ENCODE measurements at places on chromosomes 3 and 15.

GRCh38 chr3:71681224-71681668 is 44.0 kb downstream of the EIF4E3 start:
- peak; percentile 53 for DNase-seq

DNA sequence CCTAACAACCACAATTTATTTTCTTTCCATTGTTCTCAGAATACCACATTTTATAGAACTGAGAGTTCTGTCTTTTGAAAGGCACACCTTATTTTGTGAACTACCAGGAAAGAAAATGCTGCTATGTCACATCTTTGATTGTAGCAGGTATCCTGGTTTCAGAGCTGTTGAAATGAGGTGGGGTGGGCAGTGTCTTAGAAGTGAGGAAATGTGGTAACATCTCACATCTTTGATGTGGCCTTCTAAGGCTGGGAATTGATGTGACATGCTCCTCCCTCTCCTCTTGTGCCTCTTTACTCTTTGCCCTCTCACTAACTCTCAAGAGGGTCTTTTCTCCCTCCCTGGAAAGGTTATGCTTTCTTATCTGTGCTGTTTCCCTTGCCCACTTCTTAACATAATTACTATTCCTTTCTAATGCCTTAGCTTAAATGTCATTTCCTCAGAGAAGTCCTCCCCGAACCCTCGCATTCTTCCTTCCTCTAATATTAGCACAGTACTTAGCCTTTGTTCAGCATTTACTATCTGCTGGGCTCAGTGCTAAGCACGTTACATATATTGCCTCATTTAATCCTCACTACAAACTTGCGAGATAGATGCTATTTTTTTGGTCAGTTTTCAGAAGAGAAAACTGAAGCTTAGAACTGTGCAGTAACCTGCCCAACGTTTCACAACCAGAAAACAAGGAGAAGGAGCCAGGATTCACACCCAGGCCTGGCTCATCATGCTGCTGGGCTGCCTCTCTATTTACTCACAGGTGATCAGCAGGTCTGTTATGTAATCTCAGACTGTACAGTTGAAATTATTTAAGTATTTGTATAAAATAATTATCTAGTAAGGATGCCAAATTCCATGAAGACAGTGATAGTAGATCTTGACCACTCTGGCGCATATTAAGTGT is 24.0 kb upstream of the SPTSSB start:
- DNase-seq = no peak

DNA sequence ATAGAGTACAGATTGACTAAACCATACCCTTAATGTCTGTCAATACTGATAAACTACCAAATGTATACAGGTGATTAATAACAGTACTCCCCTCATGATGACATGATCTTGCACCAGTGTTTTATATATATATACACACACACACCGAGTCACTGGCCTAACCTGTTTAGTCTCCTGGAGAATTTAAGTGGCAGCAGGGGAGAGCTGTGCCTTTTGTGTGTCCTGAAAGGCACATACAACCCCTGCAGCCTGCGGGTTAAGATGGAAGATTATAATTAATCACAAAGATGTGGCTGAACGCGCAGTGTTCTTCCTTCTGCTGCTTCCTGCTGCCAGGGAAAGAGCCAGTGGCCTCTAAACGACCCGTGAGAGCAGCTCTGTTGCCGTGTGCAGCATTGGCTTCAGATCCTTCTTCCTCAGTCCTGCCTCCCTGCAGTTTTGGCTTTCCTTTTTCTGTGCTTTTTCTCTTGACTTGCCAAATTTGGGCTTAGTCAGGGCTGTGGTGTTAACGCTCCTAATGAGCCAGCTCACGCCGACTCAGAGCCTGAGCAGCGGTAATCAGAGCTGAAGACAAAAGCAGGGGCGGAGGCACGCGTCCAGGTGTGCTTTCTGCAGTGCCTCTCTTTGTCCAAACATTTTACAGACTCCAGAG is 42.5 kb upstream of the UBE3A start:
- DNase-seq = peak; percentile 31

DNA sequence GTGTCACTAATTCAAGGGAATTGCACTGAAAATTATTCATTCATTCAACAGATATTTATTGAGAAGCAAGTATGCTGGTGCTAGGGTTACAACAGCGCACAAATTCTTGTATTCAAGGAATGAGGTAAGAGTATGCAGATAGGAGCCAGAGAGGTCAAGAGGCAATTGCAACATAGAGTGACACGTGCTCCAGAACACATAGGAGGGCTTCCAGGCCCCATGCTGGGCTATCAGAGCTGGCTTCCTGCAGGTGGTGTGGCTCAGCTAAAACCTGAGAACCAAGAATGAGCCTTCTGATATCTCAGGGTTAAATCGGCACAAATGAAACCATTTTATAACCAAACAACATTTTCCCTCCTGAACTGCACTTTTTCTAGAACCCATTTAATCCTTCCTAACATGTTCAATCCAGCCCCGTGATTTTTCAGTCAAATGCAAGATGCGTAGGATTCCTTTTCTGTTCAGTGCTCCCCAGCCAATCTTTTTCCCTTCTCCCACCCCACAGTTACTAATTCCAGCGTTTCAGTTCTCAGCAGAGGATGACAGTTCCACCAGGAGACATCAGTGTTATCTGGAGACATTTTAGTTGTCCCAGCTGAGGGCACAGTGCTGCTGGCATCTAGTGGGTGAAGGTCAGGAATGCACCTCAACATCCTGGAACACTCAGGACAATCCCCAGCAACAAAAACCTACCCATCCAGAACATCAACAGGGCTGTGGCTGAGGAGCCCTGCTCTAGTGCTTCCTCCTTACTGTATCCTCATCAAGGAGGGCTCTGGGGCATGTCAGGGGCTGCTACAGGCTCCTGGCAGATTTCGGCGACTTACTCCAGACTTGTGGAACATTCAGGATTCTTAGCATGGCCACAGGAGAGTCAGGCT is 13.1 kb downstream of the CCR5AS start:
- DNase-seq = peak; percentile 34

- peak; percentile 19 for DNase-seq
These were observed 277.6 kb upstream of the NAALADL2 start for GRCh38 chr3:174581558-174581957.

GRCh38 chr15:81002009-81002330 is 1.2 kb downstream of the TLNRD1 start:
- no peak for DNase-seq

- DNase-seq = no peak
These were observed 7.5 kb downstream of the EXOSC7 start for GRCh38 chr3:44983484-44983941.

GRCh38 chr3:71785532-71786216 is 726 bp upstream of the PROK2 start:
- DNase-seq = no peak

DNA sequence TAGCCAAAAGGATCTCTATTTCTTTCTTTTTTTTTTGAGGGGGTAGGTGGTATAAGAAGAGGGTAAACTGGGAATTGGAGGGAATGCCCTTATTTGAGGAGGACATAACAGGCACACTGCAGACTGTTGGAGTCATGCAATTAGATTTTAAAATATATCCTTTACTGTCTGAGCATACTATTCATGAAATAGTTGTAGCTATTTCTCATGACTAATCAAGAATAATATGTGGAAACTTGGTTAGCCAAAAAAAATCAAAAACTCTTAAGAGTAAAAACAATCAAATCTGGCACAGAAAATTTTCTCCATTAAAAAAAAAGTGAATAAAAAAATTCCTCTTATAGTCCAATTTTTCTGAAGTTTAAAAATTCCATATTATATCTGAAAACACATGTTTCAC is 174.9 kb downstream of the SCAPER start:
- DNase-seq = no peak

DNA sequence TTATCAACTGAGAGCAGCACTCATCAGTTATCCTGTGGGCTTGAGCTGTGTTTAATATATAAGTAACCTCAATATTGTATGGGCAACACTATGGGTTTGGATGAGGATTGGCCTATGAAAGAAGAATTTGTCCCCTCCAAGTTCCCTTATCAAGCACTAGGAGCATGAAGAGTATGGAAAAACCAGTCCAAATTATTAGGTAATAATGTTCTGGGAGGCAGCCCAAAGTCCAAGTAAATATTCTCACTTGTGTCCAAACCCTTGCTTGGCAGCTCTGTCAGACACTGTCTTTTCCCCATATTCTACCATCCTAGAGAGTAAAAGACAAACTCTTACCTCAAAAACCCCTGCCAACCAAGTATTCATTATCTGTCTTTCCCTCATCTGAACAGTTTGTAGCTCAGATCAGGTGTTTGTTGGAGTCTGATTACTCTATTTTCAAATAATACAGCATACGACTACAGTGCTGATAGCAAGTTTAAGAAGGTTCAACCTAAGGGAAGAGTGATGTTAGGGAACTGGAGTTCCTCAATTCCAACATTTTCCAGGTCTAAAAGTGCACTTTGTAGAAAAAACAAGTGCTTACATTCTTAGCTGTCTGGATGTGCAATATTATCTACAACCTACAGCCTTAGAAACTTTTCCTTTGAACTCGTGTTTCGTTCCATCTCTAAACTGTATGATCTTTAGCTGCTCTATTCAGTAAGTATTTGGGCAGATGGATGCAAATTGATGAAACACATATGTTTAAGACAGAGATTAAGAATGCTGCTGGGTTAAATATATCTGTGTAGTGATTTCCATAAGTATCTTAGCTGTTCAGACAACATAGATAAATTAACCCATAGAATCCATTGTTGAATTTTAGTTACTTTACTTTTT is 89.7 kb upstream of the PHLDB2 start:
- no peak for DNase-seq

- peak; percentile 98 for DNase-seq
These were observed 62.6 kb downstream of the SMAD3 start for GRCh38 chr15:67127965-67128364.

- peak; percentile 14 for DNase-seq
These were observed 61.1 kb downstream of the MLH1 start for GRCh38 chr3:37054370-37054769.

DNA sequence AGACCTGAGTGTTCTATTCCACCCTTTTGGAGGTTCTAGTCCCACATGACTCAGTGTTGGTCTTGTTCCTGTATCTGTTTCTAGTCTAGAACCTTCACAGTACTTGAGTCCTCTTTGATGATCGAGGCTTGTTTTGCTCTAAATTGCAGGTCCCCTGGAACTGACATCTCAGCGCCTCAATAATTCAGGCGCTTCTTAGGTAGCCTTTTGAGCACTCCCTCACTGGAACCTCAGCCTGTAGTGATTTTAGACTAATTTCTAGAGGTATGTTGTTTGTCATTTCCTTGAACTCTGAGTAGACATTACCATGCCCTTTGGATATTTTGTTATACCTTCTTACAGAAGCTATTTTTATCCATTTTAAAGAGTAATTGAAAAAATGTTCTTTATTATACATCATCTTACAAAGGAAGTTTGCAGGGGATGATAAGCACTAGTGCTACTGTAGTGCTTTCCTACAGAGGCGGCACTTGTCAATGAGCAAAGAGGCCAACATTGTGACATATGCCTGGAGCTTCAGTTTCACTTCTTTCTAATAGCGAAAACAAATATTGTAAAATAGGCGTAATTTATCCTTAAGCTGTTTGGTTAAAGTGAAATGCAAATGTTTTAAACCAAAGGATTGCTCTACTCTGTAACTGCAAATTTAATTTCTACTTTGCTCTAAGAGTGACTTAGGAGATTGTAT is 75.7 kb downstream of the EFL1 start:
- DNase-seq = no peak

DNA sequence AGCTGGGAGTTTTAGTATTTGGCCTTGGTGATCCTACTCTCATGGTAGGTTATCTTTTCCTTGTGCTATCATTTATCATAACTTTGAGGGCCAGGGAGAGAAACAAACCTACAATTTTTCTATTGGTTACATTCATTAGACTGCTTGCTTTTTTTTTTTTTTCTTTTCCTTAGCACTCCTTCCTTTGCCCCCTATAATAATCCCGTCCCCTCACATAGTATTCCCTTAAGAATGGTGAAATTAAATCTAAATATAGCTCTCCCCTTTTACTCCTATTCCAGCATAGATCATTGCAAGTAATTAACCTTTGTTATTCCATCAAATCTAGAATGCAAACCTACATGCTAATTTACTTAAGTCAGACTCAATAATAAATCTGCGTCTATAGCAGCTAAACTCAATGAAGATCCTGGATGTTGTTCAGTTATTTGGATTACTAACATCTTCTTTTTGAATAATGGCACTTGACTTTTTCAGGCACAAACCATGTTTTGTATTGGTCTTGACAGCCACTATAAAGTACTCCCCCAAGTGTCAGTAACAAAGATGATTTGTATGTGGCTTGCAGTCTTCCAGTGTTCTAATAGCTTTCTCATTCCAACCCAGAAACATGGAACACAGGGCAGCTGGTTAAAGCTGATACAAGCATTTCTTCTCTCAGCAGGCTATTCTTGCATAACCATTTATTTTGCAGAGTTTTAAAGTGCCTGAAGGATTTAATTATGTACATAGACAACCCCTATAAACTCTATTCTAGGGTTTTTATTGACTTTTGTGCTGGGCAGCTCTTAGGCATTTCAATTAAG is 420.6 kb downstream of the MECOM start:
- no peak for DNase-seq

Data from kidney tubule cell (primary cell).